ENCODE measurements at places on chromosomes 12 and 14. TPM values are rescaled to one million over a fixed set of nuclear protein-coding genes. Genes with fewer than 3 reads are reported as not detected.

DDN gene
- polyA plus RNA-seq, result not detected

PRIMA1 gene
- 0.13 TPM for polyA plus RNA-seq

WNT5B gene
- 1.0 TPM for polyA plus RNA-seq

SERPINA10 gene
- polyA plus RNA-seq, result 363 TPM

SDSL gene
- polyA plus RNA-seq, result 93.1 TPM

ACOT6 gene
- 0.65 TPM for polyA plus RNA-seq

FZD10 gene
- 0.02 TPM for polyA plus RNA-seq

ARL1 gene
- 40.3 TPM for polyA plus RNA-seq

BCL7A gene
- 4.0 TPM for polyA plus RNA-seq

VSIG10 gene
- polyA plus RNA-seq, result 12.2 TPM

PLEKHA5 gene
- 25.5 TPM for polyA plus RNA-seq

All from liver (tissue), 10 donors.